GOT3 (cell line): ENCODE measurements at places on chromosomes 11 and 22.

DNA sequence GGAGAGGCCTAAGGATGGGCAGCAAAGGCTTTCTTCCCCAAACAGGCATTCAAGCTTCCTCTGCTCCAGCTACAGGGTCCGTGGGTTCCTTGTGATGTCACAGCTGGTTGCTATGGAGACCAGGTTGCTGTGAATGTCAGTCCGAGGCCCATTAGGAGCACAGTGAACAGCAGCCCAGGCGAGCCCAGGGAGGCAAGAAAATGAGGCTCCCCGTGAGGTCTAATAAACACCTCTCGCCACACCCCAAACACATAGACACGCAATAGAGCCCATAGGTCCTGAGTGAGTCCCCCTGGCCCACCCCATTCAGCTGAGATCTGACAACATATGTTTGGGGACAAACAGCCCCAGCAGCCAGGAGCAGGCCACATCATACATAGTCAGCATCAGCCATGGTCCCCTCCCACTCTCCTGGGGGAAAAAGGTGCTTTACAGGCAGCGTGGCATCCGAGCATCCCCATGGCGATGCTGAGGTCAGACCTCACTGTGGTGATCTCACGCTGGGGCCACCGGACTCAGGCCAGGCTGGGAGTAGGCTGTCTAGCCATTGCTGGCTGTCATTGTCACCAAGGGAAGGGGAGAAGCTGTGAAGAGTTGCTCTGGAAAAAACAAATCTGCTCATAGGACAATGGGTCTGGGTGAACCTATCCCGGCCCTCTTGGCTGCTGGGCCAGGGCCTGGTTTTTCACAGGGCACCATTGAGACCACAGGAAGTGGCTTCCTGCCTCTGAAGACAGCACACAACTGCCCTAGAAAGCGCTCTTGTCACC lies 23.1 kb upstream of the TP53I11 start:
- no peak for DNase-seq

DNA sequence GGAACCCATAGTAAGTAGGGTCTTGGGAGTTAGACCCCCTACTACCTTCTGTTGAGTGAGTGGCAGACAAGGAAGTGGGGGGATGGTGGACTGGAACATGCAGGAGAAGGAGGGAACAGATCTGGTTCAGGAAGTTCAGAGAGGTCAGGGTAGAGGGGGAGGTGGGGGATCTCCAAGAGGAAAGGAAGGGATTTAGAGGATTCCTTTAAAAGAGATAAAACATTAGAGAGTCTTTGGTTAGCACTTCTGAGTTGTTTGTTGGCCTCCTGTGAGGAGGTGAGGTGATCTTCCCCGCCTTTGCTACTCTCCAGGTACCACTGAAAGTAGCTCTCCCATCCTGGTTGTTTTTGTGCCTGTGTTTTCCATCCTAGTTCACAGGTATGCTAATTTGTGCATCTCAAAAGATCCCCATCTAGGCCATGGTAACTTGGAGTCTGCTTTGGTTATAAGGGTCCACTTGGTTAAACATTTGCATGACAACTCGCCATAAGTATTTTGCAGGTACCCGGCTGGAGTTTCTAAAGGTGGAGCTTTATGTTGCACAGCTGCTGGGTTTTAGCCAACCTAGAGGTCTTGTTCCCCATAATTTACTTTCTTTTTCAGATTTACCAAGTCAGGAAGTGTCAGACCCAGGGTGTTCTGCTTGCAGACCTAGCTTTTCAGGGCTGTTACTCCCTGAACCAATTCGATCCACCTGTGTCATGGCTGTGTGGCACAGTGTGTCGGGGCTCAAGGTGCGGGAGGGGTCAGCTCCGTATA lies 79.3 kb upstream of the SORL1 start:
- DNase-seq = no peak

DNA sequence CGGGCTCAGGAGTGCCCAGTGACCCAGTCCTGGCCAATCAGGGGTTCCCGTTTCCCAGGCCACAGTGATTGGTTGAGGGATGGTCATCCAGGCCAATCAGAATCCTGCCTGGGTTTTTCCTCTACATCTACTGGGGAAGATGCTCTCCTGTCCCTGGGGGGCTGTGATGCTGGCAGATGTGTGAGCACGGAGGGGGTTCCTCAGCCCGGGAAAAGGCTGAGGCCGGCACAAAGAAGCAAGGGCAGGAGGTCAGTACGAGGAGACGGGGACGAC lies 171.2 kb downstream of the CTTN start:
- no peak for DNase-seq

DNA sequence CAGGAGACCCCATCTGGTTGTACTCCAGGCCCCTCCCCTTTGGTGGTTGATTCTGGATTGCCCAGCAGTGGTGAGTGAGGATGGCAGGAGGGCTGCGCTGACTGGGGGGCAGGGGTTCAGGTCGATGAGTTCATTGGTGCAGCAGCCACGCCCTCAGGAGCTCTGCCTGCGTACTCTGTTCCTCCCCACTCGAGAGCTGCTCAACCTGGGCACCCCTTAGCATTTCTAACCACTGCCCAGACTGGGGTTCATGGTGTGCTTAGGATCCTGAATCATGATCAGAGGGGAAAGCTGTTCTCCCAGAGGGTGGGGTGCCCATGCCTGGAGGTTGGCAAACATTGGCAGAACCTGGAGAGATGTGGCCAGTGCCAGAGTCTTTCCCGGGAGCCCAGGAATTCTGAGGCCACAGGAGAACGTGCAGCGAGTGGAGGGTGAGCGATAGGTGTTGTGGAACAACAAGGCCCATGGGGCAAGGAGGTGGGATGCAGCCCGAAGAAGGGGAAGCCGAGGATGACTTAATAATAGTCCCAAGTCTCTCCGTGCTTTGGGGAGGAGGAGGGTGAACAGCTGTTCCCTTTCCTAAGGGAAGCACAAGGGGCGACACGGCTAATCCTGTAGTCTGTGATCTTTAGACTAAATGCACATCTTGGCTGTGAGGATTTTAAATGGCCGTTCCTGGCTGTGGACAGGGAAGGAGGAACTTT lies 75.5 kb downstream of the SCN3B start:
- DNase-seq = no peak

DNA sequence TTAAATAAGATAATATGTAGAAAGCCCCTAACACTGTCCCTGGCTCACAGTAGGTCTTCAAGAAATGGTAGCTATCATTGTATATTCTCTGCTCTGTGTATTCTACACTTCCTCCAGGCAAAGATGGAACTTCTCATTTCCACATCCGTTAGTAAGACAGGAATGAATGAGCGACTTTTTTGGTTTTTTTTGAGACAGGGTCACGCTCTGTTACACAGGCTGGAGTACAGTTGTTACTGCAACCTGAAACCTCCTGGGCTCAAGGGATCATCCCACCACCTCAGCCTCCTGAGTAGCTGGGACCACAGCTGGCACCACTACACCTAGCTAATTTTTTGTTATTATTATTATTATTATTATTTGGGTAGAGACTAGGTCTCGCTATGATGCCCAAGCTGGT lies 2.3 kb upstream of the CLPB start:
- DNase-seq = no peak

DNA sequence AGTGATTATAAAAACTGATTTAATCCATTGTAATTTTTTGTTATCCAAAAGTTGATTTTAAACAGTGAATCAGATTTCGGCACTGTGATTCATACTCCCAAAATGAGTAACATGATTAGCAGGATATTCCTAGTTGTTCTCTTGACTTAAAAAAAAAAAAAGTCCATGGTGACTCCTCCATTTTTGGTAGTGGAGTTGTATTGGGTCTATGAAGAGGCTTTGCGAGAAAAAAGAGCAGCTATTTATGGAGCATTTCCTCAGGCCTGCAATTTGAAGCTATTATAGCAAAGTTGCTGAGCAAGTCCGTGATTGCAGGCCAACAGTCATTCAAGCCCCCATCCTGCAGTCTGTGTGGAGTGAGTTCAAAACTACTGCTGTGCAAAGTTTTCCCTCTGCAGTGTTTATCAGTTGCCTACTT lies 28.8 kb downstream of the YAP1 start:
- DNase-seq = no peak

GRCh38 chr11:125088576-125089455 lies 22.6 kb downstream of the TMEM218 start:
- no peak for DNase-seq

DNA sequence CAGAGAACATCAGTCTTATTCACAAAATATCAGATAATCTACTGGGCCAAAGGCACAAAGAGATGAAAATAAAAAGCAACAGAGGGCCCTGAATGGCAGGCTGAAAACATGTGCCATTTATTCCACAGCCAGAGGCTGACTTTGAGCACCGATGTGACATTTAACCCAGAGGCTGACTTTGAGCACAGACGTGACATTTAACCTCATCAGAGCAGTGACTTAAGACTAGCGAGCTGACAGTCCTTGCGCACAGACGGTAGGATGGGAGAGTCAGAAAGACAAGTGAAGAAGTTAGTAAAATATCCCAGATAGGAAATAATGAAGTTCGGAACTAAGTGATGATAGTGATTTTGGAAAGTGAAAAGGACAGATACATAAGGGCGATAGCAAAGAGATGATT lies 65.3 kb downstream of the FLI1 start:
- DNase-seq = no peak

GRCh38 chr11:771617-772204 lies 5.6 kb downstream of the GATD1 start:
- DNase-seq = no peak
